Keratinocyte (primary cell): ENCODE measurements at places on chromosomes 5 and 9.
A peak's percentile ranks its signal among the peaks of the same experiment; 100 is the strongest.

- DNase-seq = no peak
These were observed 15.5 kb downstream of the ACER2 start for GRCh38 chr9:19424176-19424779.

GRCh38 chr5:67267512-67268216, 71.1 kb upstream of the CD180 start:
- DNase-seq = no peak

GRCh38 chr9:115350548-115350947, 232.6 kb upstream of the TNC start:
- no peak for DNase-seq

- DNase-seq = no peak
These were observed 31.6 kb downstream of the TNFSF8 start for GRCh38 chr9:114898741-114899140.

GRCh38 chr5:39631958-39632357, 207.2 kb upstream of the DAB2 start:
- DNase-seq = no peak

GRCh38 chr5:61055434-61056006, 106.7 kb downstream of the SMIM15 start:
- no peak for DNase-seq

DNA sequence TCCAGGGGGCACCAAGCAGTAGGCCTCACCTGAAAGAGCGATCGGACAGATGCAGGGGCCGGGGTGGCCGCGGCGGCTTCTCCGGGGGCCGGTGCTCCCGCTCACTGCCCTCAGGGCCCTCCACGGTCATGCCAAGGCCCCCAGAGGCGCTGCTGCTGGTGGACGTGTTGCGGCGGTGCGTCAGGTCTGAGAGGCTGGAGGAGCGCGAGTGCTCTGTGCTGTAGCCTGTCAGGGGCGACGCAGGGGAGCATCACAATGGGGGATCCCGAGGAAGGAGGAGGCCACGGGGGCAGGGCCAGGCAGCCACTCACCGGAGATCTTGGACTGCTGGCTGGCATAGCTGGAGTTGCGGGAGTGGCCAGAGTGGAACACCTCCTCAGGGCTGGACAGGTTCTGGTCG, 7.7 kb upstream of the DPM2 start:
- no peak for DNase-seq

- no peak for DNase-seq
These were observed 124.7 kb upstream of the SEMA6A start for GRCh38 chr5:116699332-116699731.

DNA sequence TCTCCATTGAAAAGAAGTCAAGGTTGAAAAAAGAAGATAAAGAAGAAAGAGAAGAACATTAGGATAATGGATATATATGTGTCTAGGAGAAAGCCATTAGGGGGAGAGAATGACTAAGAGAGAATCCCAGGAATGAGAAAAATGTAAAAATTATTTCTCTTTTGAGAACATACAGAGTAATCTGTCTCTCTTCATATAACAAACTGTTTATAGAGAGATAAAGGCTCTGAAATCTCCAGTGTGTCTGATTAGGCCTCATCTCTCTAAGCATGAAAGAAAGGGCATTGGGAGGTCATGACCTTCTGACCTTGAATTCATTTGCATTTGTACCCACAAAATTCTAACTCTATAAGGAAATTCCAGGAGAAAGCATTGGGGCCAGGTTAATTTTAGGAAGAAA, 3.5 kb upstream of the MPDZ start:
- DNase-seq = no peak

DNA sequence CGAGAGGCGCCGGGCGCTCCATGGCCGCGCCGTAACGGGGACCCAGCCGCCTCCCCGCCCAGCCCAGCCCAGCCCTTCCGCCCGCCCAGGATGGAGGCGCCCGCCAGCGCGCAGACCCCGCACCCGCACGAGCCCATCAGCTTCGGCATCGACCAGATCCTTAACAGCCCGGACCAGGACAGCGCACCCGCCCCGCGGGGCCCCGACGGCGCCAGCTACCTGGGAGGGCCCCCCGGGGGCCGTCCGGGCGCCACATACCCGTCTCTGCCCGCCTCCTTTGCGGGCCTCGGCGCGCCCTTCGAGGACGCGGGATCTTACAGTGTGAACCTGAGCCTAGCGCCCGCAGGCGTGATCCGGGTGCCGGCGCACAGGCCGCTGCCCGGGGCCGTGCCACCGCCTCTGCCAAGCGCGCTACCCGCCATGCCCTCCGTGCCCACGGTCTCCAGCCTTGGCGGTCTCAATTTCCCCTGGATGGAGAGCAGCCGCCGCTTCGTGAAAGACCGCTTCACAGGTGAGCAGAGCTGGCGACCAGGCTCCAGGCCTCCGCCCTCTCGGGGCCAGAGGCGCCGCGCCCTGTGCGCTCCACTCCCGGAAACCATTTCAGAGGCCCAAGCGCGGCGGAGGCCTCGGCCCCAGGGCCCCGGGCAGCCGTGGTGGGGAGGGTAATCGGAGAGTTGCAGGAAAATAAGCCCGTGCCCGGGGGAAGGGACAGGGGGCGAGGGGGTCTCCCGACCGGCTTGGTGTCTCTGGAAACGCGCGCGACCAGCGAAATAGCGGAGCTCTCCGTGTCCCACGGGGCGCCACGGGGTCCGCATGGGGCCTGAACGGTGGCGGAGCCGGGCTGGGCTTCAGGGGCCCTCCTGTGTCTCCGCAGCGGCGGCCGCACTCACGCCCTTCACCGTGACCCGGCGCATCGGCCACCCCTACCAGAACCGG, 496 bp downstream of the TLX3 start:
- no peak for DNase-seq

- peak; percentile 60 for DNase-seq
These were observed 47.1 kb downstream of the SEMA5A start for GRCh38 chr5:9498541-9499497.

- no peak for DNase-seq
These were observed 4.6 kb downstream of the PAM start for GRCh38 chr5:102759700-102760099.

DNA sequence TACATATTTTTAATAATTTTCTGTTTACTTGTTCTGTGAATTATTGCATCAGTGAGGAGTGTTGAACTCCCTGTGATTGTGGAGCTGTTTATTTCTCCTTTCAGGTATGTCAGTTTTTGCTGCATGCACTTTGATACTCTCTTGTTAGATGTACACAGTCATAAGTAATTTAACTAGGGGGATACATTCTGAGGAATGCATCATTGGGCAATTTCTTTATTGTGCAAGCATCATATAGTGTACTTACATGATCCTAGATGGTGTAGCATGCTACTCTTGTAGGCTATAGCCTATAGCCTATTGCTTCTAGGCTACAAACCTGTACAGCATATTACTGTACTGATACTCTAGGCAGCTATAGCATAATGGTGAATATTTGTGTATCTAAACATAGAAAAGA, 9.5 kb downstream of the DENND4C start:
- DNase-seq = no peak

GRCh38 chr9:89905606-89906338, 301.0 kb downstream of the GADD45G start:
- DNase-seq = no peak
